ENCODE measurements at places on chromosomes 2 and 18.

- no peak for DNase-seq
These were observed 202.2 kb downstream of the TCF4 start for GRCh38 chr18:55385770-55386169.

- DNase-seq = no peak
These were observed 26.4 kb downstream of the EML4 start for GRCh38 chr2:42195559-42195958.

GRCh38 chr2:41170589-41170988 is 718.7 kb upstream of the SLC8A1 start:
- DNase-seq = no peak

DNA sequence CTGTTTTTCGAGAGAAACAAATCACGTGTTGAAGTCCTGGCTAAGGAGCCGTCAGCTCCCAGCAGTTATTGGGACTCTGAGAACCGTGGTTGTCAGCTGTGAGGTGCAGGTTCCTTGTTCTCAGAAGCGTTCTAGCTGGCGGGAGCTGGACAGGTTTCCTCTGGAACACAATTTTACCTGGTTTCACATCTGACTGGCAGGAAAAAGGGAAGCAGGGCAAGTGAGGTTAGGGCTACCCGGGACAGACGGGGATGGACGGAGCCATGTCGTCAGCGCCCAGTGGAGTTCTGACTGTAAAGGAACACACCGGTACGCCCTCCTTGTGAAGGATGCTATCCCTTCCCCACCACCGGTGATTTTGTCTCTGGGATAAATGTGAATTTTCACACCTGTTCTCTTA is 26.1 kb downstream of the ITGB1BP1 start:
- no peak for DNase-seq

- DNase-seq = no peak
These were observed 68.6 kb upstream of the LHCGR start for GRCh38 chr2:48824116-48824515.

- no peak for DNase-seq
These were observed 53.8 kb downstream of the TMEM200C start for GRCh38 chr18:5841518-5841917.
